COLO829 (cell line): ENCODE measurements at places on chromosomes 11 and 22.

DNA sequence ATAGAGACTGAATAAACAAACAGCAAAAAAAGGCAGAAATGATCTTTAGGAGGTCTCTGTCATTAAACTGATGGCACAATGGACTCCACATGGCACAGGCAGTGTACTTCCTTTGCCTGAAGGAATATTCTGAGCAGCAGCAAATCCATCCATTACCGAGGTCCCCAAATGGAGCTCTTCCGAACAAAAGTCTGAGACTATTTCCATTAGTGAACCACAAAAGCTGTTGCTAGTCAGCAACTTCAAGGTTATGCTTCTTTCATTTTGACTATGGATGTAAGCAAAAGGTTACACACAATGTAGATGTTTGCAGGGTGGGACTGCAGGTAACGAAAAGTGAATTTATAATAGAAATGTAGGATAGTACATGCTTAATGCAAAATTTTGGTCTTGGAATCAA lies 14.5 kb downstream of the NARS2 start:
- no peak for DNase-seq

GRCh38 chr11:72333661-72334060 lies 89.7 kb upstream of the PHOX2A start:
- DNase-seq = no peak

- DNase-seq = no peak
These were observed 2.8 kb downstream of the CEP57 start for GRCh38 chr11:95793116-95793515.

DNA sequence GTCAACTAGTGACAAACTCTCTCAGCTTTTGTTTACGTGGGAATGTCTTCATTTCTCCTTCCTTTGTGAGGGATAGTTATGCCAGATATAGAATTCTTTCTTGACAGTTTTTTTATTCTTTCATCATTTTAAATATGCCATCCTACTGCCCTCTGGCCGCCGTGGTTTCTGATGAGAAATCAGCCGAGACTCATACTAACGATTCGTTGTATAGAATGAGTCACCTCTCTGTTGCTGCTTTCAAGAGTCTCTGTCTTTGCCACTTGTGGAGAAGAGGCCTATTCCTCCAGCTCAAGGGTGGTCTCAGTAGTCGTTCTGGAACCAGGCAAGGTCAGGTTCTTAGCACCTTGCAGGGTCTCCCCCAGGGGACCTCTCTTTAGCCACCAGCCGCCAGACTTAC lies 8.0 kb downstream of the MYO7A start:
- DNase-seq = peak; percentile 13

DNA sequence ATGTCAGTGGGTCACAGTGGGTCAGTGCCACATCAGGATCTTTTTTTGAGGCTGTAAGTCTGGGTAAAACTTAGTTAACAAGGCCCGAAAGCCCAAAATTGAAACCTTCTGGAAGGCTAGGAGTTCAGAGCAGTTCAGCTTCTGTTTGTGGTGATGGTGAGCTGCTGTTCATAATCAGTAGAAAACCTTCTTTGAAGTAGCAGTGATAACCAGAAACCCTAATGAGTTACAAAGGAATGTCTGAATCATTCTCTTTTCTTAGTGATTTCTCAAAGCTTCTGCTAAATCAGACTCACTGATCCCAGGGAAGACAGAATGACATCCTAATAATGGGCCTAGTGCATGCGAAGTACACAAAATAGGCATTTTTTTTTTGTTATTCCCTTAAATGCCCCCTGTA lies 124.7 kb downstream of the PARVA start:
- no peak for DNase-seq

GRCh38 chr11:83008581-83008923 lies 63.1 kb downstream of the RAB30 start:
- DNase-seq = no peak

- no peak for DNase-seq
These were observed 69.0 kb upstream of the FAM181B start for GRCh38 chr11:82802710-82803109.

GRCh38 chr11:108432783-108433182 lies 34.5 kb downstream of the C11orf65 start:
- no peak for DNase-seq

GRCh38 chr11:78359921-78360320 lies 57.7 kb downstream of the GAB2 start:
- no peak for DNase-seq

- DNase-seq = no peak
These were observed 43.6 kb upstream of the POU2AF1 start for GRCh38 chr11:111422494-111423249.
